ENCODE measurements at places on chromosomes 12 and 14. TPM values are rescaled to one million over a fixed set of nuclear protein-coding genes. Genes with fewer than 3 reads are reported as not detected.

DNA sequence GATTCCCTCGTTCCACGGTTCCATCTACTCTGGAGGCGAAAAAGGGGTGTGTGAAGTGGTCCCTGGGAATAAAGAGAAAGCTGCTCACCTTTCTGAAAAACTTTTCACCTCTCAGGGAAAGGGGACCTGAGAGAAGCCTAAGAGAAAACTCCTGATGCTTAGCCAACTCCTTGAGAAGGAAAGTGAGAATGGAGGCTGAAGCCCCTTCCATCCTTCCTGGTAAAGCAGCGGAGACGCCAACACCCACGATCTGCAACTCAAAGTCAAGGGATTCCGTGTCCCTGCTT is 110.0 kb downstream of the ARF6 start:
- DNase-seq, result no peak

DNA sequence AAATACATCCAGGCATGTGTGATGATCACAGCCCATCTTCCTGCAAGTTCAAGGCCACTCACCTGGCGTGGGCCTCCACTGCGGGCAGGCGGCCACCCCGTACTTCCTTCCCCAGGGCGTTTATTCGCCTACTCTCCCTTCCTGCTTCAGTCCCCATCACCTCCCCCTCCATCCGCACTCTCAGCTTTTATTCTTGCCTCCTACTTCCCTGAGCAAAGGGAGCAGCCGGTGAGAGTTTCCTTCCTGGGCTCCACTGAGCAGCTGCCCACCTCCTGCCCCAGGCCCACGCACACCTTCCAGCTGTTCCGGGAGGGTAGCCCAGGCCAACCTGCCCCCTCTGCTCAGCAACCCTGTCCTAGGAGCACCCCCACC is 4.1 kb downstream of the CYP46A1 start:
- DNase-seq, result no peak

GRCh38 chr12:63042646-63043045 is 107.7 kb upstream of the PPM1H start:
- DNase-seq, result peak; percentile 18

GRCh38 chr12:93115646-93116045 is 186.6 kb upstream of the EEA1 start:
- no peak for DNase-seq

TTC9 gene
- not detected for total RNA-seq

GRCh38 chr14:105760691-105761344 is 234.4 kb downstream of the TMEM121 start:
- DNase-seq, result no peak

- no peak for DNase-seq
Measured at GRCh38 chr12:21509768-21510167, 8.2 kb downstream of the GOLT1B start.

TMEM132C gene
- total RNA-seq, result not detected

EPYC gene
- not detected for total RNA-seq

PSMC1 gene
- 154 TPM for total RNA-seq

TMEM229B gene
- 1.1 TPM for total RNA-seq

GRCh38 chr14:46404865-46405811 is 246.4 kb downstream of the RPL10L start:
- DNase-seq, result no peak

DNA sequence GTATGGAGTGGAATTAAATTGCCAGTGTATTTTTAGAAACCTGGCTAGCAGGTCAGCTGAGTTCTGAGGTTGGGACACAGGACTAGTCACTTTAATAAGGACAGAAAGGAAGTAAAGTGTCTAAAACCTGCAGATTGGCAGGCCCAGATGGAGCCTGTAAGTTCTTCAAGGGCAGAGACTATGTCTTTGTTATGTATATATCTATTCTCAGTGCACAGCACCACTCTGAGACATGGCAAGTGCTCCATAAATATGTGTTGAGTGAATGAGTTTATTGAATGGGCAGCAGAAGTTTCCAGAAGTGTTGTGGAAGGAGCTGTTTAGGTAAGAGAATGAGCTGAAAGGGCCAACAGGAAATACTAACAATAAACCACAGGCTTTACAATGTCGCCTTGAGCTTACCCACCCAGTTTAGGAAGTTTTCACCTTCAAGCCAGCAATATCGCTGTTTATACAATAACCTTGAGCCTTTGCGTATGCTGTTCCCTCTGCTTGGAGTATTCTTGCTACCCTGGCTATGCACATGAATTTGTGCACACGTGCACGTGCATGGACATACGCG is 109.5 kb upstream of the TMPO start:
- no peak for DNase-seq

DNA sequence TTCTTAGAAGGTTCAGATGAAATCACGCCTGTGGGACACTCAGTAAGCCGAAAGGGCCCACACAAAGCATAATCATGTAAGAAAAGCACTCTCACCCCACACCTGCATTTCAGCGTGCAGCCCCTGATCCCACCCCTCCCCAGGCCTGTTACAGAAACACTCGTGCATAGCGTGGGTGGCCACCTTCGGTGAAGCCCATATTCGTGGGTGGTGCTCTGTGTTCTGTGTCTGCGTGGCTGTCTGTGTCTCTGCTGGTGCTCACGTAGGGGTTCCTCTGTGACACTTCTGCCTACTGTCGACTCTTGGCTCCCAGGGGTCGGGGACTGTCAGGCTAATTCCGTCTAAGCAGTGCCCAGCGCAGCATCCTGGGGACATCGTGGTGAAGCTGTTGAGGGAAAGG is 74.0 kb downstream of the B4GALNT3 start:
- DNase-seq, result no peak
